B cell (primary cell): ENCODE measurements at places on chromosomes 11 and 22. TPM values are rescaled to one million over a fixed set of nuclear protein-coding genes. Genes with fewer than 3 reads are reported as not detected.

DNA sequence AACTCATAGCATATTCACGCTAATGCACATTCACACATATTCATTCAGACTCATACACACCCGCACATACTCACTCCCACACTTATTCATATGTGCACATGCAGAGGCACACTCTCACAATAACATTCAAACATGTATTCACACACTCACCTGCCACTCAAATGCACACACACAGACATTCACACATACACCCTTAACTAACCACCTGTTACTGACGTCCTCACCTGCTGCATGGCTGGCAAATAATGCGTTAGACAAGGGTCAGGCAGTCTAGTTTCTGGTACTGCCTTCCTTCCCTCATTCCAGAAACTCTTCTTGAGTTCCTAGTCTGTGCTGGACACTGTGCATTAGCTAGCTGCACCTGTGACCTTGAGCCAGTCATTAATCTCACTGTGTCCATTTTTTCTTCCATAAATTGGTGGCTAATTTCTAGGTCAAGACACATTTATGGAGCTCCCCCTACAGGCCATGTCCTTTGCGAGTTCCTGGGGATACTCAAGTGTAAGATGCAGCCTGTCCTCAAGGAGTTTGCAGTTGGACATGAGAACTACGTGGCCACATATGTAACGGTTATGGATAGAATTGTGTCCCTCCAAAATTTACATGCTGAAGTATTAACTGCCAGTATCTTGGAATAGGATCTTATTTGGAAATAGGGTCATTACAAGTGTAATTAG, 34.5 kb upstream of the SEZ6L start:
- DNase-seq, result no peak
- H3K4me3 ChIP-seq, result no peak overlapping the region
- H3K27me3 ChIP-seq, result peaks cover 10% of the 10 kb centered on the region
- H3K4me1 ChIP-seq, result no peaks in the 10 kb centered on the region

GRCh38 chr22:35703861-35704584, 13.6 kb upstream of the APOL5 start:
- H3K27ac ChIP-seq, result no peak overlapping the region
- H3K4me3 ChIP-seq, result no peak overlapping the region
- DNase-seq, result no peak
- no peaks in the 10 kb centered on the region for H3K27me3 ChIP-seq
- H3K4me1 ChIP-seq, result no peaks in the 10 kb centered on the region
- no peaks in the 10 kb centered on the region for H3K36me3 ChIP-seq

The ATG13 gene
- 88.8 and 92.8 TPM in 2 replicates for total RNA-seq

GRCh38 chr22:19981961-19982920, 34.4 kb downstream of the ARVCF start:
- H3K4me1 ChIP-seq, result peaks cover 10% of the 10 kb centered on the region
- no peaks in the 10 kb centered on the region for H3K36me3 ChIP-seq
- peaks cover 11% of the 10 kb centered on the region for H3K27me3 ChIP-seq
- H3K27ac ChIP-seq, result no peak overlapping the region
- DNase-seq, result no peak

The PRR33 gene
- not detected in 2 replicates for total RNA-seq

- no peak overlapping the region for H3K27ac ChIP-seq
- peaks cover 16% of the 10 kb centered on the region for H3K27me3 ChIP-seq
- H3K36me3 ChIP-seq, result no peaks in the 10 kb centered on the region
Measured at GRCh38 chr22:28956506-28956905, 73.1 kb downstream of the ZNRF3 start.

The OR56A1 gene
- total RNA-seq, result not detected in 2 replicates

DNA sequence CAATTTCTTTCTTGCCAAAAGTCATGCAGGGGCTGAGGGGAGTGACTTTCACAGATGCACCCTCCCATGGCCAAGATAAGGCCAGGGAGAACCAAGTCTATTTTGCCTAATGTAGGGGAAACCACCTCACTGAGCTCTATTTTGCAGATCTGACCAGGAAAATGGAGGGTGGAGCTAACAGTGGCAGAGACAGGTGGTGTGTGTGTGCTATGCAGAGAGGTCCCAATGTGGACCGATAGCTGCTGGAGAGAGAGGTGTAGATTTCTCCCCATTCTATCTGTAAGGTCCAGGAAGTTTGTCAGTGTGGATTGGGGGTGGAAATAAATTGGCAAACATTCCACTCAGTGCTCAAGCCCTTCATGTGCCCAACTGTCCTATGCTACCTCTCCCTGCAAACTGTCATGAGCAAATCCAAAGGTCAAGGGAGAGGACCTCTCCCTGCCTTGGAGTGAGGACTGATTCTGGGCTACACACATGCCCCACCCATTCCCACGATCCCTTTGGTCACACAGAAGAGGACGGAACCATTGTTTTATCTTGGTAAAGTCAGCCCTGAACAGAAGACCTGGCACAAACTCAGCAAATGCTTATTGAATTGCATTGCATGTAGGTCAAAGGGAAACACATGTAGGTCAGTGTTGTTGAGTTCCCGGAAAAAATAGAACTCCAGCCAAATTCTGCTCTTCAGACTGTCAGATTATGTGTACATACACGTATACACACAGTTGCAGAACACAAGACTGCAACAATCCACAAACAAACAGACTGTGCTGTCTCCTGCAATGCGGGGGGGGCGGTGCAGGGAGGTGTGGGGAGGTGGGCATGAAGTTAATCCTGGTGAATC, 65.9 kb downstream of the C11orf58 start:
- H3K27ac ChIP-seq, result no peak overlapping the region
- H3K36me3 ChIP-seq, result no peaks in the 10 kb centered on the region
- no peaks in the 10 kb centered on the region for H3K4me1 ChIP-seq
- DNase-seq, result no peak
- no peak overlapping the region for H3K4me3 ChIP-seq

The OR51B2 gene
- total RNA-seq, result not detected in 2 replicates

The PATE4 gene
- not detected in 2 replicates for total RNA-seq

DNA sequence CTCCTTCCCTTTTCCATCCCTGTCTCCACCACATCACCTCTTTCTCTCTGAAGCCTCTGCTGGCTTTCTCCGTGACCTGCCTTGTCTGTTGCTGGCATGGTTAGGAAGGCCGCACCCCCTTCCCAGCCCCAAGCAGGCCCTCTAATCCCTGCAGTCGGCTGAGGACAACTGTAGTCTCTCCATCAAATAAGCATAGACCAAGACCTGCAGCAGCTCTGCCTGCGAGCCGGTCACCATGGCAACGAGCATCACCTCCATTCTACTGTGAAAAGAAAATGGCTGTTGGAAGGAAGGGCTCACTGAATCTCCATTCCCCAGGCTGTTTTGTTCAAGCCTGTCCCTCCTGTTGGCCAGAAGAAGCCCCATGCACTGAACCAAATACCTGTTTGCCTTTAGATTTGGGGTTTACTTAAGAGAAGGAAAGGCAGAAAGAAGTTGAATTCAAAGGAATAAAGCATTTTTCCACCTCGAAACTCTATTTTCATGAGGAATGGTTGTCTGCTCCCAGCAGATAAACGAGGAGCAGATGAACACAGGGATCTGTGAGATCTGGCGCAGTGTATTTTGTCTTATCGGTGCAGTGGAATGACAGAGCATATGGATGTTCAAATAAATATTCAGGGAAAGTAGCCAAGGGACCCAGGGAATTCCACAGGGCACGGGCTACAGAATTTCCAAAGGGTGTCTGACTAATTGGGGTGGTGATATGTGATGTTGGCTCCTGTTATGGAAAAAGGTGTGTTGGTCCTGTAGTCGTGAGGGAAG, 113.1 kb upstream of the TTC12 start:
- H3K36me3 ChIP-seq, result no peaks in the 10 kb centered on the region
- no peaks in the 10 kb centered on the region for H3K27me3 ChIP-seq
- H3K4me1 ChIP-seq, result no peaks in the 10 kb centered on the region

The CLDN5 gene
- total RNA-seq, result not detected in 2 replicates

DNA sequence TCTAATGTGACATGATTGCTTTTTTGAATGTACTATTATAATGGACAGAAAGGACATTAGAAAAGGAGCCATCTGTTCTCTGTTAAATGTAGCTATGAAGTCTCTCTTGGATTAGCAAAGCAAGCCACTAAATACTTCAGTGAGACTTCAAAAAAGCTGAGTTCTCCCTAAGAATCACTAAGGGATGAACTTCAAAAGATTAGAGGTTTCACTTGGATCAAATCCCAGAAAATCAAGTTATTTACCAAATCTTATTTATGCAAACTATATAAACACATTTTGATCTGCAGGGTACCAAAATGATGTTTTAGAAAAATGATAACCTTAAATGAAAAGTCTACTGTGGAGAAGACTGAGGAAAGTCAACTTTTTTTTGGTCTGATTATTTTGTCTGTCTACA, 82.1 kb upstream of the MTMR2 start:
- no peaks in the 10 kb centered on the region for H3K27me3 ChIP-seq
- H3K4me1 ChIP-seq, result peaks cover 2% of the 10 kb centered on the region
- no peak overlapping the region for H3K4me3 ChIP-seq
- H3K27ac ChIP-seq, result no peak overlapping the region
- DNase-seq, result no peak
- no peaks in the 10 kb centered on the region for H3K36me3 ChIP-seq

- no peaks in the 10 kb centered on the region for H3K27me3 ChIP-seq
- H3K4me3 ChIP-seq, result no peak overlapping the region
- peaks cover 21% of the 10 kb centered on the region for H3K4me1 ChIP-seq
Measured at GRCh38 chr22:23700706-23701105, 9.9 kb downstream of the RGL4 start.
